Activated CD4-positive, alpha-beta memory T cell treated with anti-CD3 and anti-CD28 coated beads, Interleukin-2, amount 10 ng/mL, durations not matched to agents 7 days and 5 days (primary cell): ENCODE measurements at places on chromosomes 1 and 21. TPM values are rescaled to one million over a fixed set of nuclear protein-coding genes. Genes with fewer than 3 reads are reported as not detected.

Gene SPRR5
- not detected for total RNA-seq

DNA sequence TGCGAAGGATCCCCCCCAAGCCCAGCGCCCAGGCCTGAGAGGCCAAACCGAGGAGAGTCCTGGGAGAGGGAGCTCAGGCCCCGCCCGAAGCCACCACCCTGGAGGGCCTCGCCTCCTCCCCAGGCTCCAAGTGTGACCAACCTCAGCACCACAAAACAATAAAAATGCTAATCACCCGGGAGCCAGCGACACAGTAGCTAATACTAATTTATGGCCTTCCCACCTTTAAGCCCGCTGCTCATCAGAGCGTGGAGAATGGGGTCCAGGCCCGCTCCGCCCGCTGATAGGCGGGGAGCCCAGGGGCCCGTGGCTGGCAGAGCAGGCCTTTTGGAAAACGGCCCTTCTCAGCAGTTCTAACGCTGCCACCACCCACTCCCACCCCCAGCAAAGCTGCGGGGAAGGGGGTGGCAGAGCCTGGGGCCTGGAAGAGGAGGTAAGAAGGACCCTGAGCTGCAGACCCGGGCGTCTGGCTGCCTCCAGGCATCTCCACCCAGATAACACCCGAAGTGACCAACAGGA is 20.4 kb upstream of the TAS1R2 start:
- no peak overlapping the region for H3K4me3 ChIP-seq
- no peaks in the 10 kb centered on the region for H3K36me3 ChIP-seq
- no peaks in the 10 kb centered on the region for H3K4me1 ChIP-seq
- no peak overlapping the region for H3K27ac ChIP-seq

Gene LAMC2
- total RNA-seq: not detected

Gene IL10RB
- 36.1 TPM for total RNA-seq

DNA sequence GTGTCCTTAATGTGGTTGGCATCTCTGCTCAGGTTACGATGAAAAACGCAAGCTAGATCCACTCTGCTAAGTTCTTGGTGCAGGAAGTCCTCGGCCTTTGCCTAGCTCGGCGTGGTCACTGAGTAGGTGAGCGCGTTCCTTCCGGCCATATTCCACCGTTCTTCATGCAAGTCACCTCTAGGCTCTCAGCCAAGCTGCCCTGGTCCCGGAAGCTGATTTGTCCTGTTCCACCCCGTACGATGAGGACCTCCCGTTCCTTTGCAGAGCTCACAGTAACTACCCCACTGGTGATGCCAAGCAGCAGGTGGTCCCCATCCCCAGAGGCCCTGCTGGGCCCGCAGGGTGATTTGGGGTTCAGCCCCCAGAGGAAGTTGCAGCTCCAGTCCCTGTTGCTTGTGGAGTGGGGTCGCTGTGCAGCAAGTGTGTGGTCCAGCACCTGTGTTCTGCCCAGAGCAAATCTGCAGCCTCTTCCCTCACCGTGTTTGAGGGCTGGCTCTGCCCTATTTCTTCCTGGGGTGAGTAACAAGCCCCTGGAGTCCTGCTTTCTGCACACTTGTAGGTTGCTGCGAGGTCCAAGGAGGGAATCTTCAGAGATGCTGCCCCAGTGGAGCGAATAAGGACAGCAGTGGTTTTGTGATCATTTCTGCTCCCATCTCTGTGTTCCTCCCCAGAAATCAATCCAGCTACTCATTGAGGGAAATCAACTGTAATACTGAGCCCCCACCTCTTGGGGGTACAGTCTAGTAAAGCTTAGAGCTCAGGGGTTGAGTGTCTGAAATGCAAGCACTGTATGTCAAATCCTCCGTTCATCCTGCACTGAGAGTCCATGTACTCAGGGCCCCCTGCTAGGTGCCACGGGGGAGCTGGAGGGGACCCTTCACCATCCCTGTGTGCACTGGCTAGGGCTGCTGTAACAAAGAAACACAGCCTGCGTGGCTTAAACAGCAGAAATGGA is 2.3 kb downstream of the UMODL1 start:
- DNase-seq: no peak
- H3K4me1 ChIP-seq: no peaks in the 10 kb centered on the region
- no peak overlapping the region for H3K27ac ChIP-seq
- no peaks in the 10 kb centered on the region for H3K36me3 ChIP-seq

Gene GPR61
- 0.53 TPM for total RNA-seq
